ENCODE measurements at places on chromosomes 4 and X.

DNA sequence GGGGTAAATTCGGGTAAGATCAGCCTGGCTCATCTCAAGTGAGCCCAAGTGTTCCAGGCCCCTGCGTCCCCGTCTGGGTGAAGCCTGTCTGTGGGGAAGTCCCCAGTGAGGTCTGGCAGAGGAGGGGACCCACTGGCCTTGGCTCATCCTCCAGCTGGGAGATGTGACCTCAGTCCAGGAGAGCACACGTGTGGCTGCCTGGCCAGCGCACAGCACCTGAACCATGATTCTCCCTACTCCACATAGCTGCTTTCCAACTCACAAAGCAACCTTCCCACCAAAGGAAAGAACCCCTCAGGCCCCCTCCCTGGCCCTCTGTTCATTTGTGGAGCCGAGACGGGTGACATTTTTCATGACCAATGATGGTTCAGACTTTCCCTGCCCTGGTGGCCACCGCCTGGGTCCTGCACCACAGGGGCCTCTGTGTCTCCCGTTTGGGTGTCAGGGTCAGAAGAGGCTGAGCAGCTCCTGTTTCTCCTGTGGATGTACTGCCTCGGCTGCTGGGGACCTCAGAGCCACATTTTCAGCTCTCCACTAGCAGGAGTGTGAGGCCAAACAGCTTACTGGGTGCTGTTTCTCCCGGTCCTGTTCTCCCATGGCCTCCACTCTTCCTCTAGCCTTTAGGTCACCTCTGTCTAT lies 111.4 kb downstream of the CPZ start:
- DNase-seq: no peak

DNA sequence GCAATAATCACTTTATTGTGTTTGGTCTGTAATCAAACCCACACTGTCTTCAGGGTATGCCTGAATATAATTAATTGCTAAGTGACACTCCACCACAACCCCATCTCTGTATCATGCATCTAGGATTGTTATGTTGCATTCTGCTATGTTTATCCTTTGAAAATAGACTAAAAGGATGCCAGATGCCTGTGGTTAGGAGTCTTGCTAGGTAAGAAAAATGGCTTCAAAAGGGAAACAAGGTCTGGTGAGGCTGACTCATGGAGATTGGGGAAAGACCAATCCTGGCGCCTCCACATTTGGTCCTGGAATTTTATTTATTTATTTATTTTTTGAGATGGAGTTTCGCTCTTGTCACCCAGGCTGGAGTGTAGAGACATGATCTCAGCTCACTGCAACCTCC lies 360.5 kb upstream of the SLC7A11 start:
- DNase-seq: no peak

DNA sequence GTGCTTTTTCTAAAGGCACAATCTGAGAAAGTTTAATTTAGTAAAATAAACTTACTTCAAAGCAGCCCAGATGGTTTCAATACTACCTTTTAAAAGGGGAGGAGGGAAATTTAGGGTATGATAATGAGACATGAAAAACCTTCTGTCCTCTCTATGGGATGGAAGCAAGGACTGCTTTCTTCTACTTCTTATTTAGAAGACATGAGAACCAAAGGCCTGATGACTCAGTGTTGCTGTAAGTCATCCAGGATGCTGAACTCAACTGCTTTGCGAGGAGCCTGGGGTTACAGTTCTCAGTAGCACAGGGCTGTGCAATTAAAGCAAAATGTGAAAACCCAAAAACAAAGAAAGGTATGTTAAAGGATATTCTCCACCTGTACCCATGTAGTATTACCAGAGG lies 140.8 kb upstream of the EDNRA start:
- no peak for DNase-seq

GRCh38 chrX:70166601-70167590 lies 10.4 kb upstream of the DGAT2L6 start:
- DNase-seq: no peak

- no peak for DNase-seq
Measured at GRCh38 chr4:32073542-32073941, 1353.4 kb downstream of the PCDH7 start.

GRCh38 chr4:106340774-106341173 lies 24.4 kb downstream of the AIMP1 start:
- no peak for DNase-seq

DNA sequence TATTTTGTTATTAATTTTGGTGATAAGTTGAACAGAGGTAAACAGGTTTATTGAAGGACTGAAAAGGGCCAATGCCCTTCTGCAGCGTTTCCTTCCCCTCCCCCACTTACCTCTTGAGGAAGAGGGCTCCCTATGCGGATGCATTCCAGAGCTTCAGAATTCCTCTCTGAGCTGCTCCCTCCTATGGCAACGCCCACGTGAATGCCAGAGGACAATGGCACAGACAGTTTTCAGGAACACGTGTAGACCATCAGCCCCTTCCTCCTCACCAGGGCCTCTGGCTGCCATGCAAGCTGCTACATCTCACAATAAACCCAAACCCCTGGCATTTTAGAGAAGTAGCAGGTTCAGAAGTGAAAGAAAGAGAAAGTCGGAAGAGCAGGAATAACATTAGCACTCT lies 127.9 kb downstream of the CHRDL1 start:
- DNase-seq: no peak

DNA sequence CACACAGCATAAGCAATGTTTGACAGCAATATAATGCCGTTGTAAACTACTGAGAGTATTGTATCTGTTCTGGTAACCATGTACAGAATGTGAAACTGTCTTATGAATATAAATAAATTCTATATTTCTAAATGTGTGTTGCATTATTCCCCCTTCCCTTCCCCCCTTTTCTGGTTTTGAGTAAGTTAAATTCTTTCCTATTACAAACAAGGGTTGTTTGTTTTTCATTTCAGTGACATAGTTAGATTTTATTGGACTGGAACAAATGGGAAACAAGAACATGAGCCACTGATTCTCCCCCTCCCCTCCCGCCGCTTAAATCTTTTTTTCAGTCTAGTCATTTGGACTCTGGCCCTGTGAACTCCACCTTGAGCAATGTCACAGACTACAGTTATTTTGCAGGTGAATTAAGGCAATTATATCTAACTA lies 69.8 kb downstream of the GPAT3 start:
- DNase-seq: no peak

- DNase-seq: no peak
Measured at GRCh38 chrX:123993326-123993725, 31.8 kb downstream of the STAG2 start.

GRCh38 chr4:173448608-173449379 lies 49.9 kb upstream of the SCRG1 start:
- DNase-seq: no peak

GRCh38 chr4:41498177-41498576 lies 39.8 kb upstream of the LIMCH1 start:
- no peak for DNase-seq

DNA sequence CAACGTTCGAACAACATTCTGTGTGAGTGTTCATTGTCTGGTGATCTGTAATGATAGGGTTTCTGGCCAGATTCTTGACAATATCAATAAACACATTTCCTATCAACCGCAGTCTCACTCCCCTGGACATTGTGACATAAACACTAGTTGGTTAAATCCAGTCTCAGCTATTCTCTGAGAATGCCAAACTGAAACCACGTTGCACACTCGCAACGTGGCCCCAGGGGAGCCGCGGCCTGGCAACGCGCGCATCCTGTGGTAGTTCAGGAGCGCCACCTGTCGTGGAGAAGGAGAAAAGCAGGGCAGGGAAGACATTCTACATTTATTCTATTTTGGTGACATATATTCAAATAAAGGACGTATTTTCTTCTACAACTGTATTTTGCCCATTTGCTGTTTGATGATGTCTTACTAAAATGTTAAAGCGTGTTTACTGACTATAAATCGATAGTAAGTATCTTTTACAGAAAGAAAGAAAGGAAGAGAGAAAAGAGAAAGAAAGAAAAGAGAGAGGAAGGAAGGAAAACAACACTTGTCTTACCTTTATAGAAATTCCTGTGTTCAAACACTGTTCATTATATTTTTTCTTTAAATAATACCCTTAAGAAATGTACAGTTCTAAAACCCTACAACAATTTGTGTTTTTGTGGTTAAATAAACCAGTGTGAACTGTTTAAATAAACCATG lies 738.3 kb upstream of the FRG1 start:
- DNase-seq: no peak

GRCh38 chr4:125365731-125366130 lies 51.0 kb downstream of the FAT4 start:
- no peak for DNase-seq

DNA sequence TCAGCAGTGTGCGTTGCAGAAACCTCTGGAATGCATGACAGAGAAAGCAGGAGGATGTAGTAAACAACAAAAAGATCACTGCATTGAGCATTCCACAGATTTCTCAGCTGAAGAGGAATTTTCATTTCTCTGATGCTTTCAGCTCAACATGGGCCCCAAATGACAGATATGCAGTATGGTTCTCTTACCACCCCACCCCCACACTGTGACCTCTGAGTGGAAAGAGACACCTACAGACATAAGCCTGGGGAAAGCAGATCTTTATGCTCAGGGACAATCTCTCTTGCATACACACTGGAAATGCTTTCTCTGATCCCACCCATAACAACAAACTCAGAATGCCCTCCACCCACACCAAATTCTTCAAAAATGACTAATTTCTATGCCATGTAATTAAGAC lies 983.7 kb upstream of the LCORL start:
- no peak for DNase-seq

- no peak for DNase-seq
Measured at GRCh38 chrX:22366166-22366702, 93.5 kb downstream of the CBLL2 start.

- DNase-seq: no peak
Measured at GRCh38 chr4:97761445-97762114, 381.7 kb downstream of the STPG2 start.

GRCh38 chr4:6938647-6939271 lies 29.1 kb downstream of the TBC1D14 start:
- no peak for DNase-seq

DNA sequence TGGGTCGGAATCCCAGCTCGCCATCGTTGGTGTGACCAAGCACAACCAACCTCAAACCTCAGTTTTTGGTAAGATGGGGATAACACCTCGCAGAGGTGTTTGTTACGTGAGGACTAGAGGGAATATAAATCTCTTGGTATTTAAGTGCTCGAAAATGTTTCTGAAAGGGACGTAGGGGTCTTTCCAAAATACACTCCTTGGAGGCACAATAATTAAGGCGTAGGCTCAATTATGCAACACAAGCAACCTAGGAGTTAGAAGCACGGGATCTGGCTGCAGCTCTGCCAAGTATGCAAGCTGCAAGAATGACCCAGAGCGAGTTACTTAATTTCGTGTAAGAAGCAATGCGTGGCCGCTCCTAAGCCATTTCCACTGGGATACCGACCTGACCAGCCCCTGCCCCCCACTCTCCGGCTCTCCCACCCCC lies 552 bp downstream of the ADH5 start:
- DNase-seq: peak; percentile 10

DNA sequence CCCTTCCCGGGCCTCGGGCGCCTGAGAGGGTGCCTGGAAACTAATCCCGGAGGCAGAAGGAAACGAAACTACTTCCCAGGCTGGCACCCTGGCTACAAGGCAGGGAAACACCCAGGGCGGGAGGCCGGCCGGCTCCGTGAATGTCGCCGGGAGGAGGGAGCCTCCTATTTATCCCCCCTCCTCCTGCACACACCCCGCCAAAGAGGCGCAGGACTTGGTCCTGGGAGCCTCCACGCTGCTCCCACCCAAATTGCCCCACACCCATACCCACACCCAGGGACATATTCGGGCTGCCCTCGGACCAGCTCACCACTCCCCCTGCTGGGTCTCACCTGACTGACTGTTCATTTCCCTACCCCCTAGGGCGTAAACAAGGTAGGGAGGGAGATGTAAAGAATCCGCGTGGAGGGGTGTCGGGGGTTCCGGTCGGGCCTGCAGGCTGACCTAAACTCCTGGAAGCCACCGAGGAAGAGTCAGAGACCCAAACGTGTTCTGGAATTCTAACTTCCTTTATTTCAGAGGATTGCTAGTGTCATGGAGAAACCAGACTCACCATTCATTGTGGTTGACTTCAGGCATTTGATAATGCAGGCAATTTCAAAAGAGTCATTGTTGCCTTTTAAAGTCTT lies at the start of gene BTC:
Gene BTC, minus strand, starts transcription at position 142 of the 629 bp plus-strand sequence. CDS start 198 bp downstream, outside the sequence.
- no peak for DNase-seq

DNA sequence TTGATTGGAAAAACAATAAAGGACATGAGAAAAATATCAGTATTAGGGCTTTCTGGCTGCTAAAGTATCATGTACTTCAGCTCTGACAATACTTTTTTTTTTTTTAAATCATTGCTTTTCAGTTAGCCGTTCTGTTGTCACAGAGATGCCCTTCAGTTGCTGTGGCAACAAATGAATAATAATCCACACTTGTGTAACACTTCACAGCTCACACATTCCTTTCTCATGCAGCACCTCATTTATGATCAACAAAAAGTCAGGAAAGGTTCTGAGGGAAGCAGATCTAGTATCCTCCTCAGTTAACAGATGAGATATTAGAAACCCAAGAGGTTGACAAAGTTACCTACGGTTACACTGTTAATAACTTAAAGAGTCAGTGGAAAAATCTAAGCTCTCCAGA lies 444.2 kb upstream of the SLIT2 start:
- DNase-seq: no peak

DNA sequence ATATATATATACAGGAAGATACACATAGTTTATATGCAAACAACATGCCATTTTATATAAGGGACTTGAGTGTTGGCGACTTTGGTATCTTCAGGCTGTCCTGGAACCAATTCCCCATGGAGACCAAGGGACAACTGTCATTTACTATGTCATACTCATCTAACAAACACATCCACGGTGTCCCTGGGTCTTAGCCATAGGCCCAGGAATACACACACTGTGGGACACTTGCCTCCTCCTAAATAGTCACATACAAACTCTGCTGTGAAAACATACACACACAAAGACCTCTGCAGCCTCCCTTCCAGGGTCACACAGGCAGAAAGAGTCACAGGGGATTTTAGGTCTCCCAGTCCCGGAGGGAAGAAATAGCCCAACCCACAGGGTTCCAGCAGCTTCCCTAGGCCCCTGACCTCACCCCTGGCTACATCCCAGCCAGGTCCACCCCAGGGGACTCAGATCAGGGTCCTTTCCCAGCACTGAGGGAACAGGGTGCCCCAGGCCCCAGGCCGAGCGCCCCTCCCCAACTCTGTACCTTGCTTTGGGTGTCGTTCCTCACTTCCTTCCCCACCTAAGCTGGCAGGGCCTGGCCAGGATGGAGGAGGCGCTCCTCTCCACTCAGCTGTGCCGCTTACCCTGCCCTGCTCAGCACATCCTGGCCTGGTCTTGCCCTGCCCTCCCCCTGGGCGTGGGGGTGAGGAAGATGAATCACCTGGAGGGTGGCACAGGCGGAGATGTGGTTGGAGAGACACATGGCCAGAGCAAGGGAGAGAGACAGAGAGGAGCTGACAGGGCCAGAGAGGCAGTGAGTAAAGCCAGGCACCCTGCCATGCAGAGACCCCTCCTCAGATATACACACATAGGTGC lies 21.8 kb downstream of the FGD1 start:
- no peak for DNase-seq

- no peak for DNase-seq
Measured at GRCh38 chr4:115711575-115711974, 598.2 kb upstream of the NDST4 start.

Measured in T-helper 1 cell (primary cell).